HuH-7.5 (cell line): ENCODE measurements at places on chromosomes 12 and 14.

DNA sequence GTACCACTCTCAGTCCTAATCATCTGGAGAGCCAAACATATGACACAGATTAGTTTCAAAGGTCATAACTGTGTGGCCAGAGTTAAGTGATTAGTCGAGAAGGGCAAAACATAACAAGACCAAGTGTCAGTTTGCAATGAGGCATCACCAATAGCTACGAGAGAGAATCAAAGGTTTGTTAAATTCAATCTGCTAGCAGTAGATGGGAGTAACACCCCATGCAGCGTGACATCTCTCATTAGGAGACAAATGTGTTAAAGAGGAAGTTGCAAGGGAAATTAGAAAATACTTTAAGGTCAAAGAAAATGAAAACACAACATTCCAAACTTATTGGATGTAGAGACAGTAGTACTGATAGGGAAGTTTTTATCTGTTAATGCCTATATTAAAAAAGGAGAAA lies 135.7 kb upstream of the SYT10 start:
- DNase-seq = no peak

GRCh38 chr12:90729736-90730135 lies 225.2 kb downstream of the CCER1 start:
- DNase-seq = no peak

- no peak for DNase-seq
Observed at GRCh38 chr12:109840305-109841074, 7.3 kb upstream of the TRPV4 start.

DNA sequence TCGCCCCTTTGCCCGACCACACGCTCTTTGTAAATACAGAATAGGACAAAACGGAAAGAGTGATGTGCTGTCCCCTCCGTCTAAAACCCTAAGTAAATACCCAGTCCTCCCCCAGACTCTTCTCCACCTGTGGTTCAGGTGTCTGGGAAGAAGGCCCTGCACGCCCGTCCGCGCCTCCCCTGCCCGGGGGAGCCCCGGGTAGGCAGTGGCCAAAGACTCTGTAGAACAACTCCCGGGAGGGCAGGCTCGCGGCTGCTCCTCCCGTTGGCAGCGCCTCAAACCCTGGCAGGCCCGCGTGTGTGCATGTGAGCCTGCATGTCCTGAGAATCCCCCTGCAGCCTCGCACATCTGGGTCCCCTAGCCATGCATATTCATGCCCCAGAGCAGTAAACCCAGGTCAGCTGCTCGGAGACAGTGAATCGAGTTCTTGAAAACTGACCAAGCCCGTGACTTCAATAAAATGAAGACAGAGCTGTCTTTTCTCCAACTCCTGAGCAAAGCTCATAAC lies 165.8 kb downstream of the MON2 start:
- DNase-seq = peak; percentile 67

GRCh38 chr12:33602515-33602914 lies 162.9 kb upstream of the SYT10 start:
- no peak for DNase-seq

- no peak for DNase-seq
Observed at GRCh38 chr12:109767456-109767855, 53.8 kb downstream of the FAM222A start.

DNA sequence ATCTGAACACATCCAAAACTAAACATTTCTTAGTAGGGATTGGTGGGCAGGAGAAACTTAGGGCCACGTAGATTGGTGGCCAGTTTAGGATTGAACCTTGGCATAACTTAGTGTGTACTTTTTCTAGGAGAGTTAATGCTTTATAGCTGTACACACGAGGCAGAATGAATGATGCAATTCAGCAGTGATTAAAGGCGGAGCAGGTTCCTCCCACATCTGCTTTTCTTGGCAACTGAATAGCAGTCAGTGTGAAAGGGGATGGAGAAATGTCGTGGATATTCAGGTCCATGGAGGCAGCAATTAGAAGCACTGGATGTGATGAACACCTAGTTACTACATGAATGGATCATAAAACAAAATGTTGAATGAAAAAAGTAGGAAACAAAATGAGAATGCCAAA lies 493.8 kb downstream of the FUT8 start:
- DNase-seq = no peak

GRCh38 chr12:64625243-64626077 lies 15.2 kb downstream of the RASSF3 start:
- DNase-seq = peak; percentile 37

GRCh38 chr12:99043319-99043914 lies 398.3 kb downstream of the APAF1 start:
- DNase-seq = peak; percentile 23

DNA sequence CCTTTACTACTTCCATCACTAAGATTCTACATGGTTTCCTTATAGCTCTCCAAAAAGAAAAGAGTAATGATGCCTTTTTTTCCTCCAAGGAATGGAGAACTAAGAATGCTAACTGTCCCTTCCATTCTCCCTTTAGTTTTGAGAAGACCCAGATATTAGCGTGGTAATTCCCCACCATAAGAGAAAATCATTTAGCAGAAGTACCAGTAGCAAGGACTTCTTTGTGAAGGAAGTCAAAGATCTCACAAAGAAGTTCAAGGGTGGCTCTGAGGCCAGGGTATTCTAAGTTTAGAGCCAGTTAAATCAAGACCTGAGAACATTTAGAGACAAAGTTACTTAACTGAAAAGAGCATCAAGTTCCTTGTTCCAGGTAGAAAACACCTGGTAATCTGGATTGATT lies 7.3 kb downstream of the USP15 start:
- no peak for DNase-seq

GRCh38 chr12:111425655-111426054 lies 19.9 kb downstream of the SH2B3 start:
- DNase-seq = no peak

- DNase-seq = no peak
Observed at GRCh38 chr12:68971404-68971803, 38.4 kb upstream of the CPM start.

- no peak for DNase-seq
Observed at GRCh38 chr14:48325486-48325885, 650.1 kb upstream of the MDGA2 start.

- no peak for DNase-seq
Observed at GRCh38 chr14:105026033-105026785, 5.3 kb upstream of the CDCA4 start.

DNA sequence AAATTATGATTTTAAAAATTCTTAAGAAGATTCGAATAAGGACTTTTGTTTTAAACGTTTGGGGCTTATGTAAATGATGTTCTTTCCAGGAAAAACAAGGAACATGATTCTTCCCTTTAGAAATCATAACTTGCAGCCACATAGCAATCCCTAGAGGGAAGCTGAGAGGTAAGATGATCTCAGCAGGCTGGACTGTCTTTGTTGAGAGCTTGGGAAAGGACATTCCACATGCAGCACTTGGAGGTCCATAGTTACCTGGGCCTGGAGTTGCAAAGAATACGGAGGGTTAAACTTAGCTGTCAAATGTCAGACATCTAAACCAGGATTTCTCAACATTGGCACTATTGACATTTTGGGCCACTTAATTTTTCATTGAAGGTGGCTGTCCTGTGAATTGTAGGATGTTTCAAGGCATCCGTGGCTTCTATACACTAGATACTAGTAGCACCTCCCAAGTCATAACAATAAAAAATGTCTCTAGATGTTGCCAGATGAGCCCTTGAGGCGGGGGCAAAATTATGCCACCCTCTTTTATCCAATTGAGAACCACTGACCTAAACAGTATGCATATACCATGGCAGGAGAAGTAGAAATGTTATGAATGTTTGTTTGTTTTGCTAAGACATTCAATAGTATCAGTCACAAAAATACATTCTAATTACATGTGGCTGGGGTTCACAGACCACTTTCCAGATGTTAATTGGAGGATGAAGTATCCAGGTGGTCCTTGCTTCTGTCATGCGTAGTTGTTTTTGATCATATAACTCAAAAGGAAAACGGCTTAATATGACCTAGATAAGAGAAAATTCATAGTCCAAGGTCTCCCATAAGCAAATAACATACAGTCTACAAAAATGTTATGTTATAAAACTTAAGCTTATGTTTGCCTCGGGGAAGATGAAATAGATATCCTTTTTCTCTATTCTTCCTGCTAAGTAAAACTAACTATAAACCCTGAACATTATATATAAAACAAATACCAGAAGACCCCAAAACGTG lies 30.5 kb downstream of the TTC6 start:
- no peak for DNase-seq

DNA sequence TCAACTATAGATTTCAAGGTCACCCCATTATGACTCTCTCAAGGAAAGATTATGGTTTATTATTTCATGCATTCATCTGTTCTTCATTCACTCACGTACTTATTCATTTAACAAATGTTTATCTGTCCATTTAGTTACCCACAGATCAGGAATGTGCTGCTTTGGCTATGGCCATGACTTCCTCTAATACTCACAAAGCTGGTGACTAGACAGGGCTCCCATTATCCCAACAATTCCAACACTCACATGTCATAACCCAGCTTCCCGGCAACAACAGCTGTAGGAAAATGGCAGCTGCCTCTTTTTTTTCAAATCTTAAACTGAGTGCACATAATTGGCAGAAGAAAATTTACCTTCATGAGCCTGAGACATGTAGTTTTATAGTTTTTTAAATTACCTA lies 190.8 kb upstream of the CCDC196 start:
- no peak for DNase-seq

DNA sequence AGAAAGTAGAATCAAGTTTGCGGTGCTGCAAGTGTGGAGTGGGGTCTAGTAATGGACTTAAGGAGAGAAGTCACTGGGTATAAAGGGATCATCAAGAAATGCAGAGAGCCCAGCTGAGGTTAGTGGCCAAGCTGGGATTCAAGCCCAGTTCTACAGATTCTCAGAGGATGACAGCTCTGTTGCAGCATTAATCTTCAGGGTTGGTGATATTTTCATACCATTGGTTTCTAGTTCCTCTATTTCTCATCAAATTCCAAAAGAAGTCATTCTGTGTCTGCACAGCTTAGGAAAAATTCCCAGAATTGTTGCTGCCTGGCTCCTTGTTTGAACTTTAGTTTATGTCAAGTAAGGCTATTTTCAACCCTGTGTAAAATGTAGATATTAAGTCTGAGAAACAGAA lies 169.5 kb upstream of the NTF3 start:
- no peak for DNase-seq

- DNase-seq = no peak
Observed at GRCh38 chr12:92075425-92075914, 70.2 kb downstream of the BTG1 start.

- DNase-seq = no peak
Observed at GRCh38 chr12:57692500-57692899, 1.4 kb upstream of the OS9 start.

- no peak for DNase-seq
Observed at GRCh38 chr12:54701940-54702592, 53.9 kb upstream of the DCD start.

GRCh38 chr14:93061380-93062012 lies 54.2 kb downstream of the ITPK1 start:
- DNase-seq = no peak

DNA sequence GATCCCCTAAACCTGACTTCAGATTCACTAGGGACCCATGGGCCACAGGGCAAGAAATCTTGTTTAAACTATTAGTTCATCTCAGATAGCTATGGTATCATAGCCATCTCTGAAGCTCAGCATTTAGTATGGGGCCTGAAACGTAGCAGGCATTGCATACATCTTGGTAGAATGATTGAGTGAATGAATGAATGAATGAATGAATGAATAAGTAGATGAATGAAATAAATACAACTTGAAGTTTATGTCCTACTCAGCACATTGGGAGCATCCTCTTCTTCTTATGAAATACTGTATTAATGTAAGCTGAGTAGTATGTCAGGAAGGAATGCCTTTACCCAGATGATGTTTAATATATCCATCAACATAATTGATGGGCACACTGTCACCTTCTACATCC lies 175.4 kb upstream of the EEA1 start:
- no peak for DNase-seq

GRCh38 chr12:112005419-112006395 lies 7.3 kb downstream of the TMEM116 start:
- DNase-seq = peak; percentile 43

DNA sequence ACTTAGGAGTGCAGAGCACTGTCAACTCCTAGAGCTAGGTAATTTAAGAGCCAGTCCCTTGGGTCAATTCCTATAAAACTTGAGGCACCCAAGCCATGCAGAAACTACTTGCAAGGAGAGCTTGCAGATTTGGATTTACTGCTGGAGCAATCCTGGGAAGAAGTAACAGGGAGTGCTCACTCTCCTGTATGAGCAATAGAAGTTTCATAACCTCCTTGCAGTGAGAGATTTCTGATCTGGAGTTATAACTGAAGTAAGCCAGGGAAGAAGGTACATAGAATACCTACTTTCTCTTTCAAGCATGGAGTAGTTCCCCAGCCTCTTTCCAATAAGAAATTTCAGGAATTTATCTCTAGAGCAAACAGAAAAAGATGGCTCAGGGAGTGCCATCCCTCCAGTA lies 650.1 kb upstream of the USP15 start:
- no peak for DNase-seq

- DNase-seq = no peak
Observed at GRCh38 chr12:63843254-63843720, 1.2 kb upstream of the SRGAP1 start.

DNA sequence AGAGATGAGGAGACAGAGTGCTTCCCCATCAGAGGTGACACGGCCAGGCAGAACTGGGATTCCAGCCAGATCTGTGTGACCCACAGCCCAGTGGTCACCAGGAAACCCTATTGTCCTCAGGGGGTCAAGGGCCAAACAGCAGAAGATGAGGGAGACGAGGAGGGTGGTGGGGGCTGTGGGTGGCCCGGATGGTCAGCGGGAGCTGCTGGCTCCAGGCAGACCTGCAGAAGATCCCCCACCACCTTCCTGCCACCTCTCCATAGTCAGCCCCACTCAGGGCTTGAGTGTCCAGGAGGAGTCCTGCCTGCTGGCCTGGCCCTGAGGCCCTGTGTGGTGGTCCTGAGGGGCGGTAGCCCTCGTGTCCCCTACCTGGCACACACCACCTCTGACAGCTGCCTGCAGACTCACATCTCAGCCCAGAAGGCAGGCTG lies 136.8 kb downstream of the CALM1 start:
- DNase-seq = no peak

DNA sequence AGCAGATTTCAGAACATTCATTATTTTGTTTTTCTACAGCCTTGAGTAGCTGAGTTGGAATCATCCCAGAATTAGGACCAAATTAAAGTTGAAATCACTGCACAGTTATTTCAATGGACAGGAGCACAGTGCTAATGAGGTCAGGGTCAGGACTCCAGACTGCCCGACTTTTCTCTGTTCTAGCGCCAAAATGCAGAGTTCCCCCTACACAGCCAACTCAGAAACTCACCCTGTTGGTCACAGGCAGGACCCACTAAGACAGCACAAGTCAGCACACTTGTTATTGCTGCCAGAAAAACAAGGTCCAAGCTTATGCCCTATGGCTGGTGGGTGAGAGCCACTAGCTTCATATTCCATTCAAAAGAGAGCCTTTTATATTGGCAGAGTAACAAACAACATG lies 198.1 kb upstream of the KRR1 start:
- DNase-seq = no peak
